Ammon's horn (tissue), 1 donor: ENCODE measurements at places on chromosomes 2 and 18.

GRCh38 chr2:54881759-54882158, 158.3 kb downstream of the EML6 start:
- no peak for DNase-seq

- DNase-seq = no peak
These were observed 95.4 kb upstream of the FZD7 start for GRCh38 chr2:201938156-201938775.

DNA sequence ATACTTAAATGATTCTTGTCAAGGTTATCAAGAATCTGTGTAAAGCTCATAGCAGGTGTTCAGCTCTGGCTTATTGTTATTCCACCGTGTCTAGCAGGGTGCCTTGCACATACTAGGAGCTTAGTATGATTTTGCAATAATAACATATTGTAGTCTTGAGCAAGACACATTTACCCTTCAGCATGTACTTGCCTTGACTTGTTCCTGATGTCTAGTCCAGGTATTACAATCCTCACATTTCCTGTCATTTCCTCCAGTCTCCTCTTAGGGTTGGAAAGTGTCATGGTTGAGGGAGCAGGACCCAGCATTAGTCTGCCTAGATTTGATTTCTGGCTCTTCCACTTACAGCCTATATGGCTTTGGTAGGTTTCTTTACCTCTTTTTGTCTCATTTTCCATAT, 246.1 kb downstream of the RAD51AP2 start:
- no peak for DNase-seq

- no peak for DNase-seq
These were observed 49.6 kb downstream of the ODC1 start for GRCh38 chr2:10398496-10398895.

GRCh38 chr18:77199707-77200106, 49.9 kb upstream of the GALR1 start:
- no peak for DNase-seq

GRCh38 chr18:74899554-74899953, 301.9 kb downstream of the ZNF407 start:
- DNase-seq = no peak

GRCh38 chr2:214545898-214546542, 135.2 kb downstream of the VWC2L start:
- no peak for DNase-seq

- DNase-seq = no peak
These were observed 57.1 kb downstream of the SLC16A14 start for GRCh38 chr2:230011617-230012016.

DNA sequence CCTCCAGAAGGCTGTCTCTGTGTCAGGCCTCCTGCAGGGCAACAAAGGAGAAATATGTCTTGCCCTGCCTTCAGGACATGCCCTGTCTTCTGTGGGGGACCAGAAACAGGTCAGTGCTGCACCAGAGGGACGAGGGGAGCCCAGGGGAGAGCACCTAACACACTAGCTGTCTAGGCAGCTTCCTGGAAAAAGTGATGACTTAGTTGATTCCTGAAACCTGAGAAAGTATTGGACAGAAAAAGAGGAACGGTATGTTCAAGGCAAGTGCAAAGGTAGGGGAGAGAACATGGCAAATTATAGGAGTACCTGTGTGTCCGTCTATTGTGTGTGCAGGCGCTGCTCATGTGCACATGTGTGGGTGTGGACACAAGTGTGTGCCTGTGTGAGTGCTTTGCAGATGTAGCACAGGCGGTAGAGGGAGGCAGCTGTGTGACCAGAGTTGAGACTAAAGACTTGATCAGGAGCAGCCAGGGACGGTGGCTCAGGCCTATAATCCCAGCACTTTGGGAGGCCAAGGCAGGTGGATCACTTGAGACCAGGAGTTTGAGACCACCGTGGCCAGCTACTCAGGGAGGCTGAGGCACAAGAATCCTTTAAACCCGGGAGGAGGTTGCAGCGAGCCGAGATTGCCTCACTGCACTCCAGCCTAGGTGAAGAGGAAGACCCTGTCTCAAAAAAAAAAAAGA, 119.5 kb downstream of the GYPC start:
- no peak for DNase-seq

DNA sequence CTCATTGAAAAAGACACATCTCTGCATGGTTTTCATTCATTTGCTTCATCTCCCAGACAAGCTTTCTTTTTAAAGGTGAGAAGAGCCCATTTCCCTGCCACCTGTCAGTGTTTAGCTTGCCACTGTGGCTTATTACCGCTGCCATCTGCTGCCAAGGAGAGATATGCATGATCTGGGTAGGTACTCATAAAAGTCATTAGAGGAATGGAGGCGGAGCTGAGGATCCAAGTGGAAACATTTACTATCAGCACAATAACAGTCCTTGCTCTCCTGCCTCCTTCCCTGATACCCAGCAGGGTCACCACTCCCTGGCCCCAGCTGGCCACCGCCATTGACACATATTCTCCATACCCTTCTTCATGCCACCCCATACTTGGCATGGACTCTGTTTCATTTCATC, 390.4 kb downstream of the TSN start:
- DNase-seq = no peak

DNA sequence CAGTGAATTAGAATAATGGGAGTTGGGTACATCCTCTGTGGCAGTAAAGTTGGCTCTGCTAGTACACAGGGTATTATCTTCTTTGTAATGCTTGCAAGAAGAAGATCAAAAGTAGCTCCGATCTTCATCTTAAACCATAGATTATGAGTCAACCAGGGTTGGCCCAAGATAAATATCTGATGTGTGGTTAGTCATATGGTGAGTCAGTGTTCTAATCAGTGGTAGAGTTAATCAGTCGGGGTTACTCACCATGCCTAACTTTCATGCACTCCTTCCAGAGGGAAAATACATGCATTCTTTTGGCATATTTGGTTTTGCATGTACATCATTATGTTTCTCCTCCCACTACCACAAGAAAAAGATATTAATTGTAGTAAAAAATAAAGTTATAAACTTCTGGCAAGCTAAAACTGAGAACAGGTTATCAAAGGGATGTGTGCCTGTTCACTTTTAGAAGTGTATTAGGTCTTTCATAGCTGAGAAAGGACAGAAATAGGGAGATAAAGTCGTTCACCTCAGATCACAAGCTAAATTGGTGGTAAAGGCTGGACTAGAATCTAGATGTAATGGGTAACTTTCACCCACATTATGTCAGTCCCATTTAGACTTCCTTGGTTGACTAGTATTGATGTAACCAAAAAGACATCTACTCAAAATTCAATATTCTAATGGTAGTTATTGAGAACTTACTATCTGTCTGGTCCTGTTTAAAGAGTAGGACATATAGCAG, 684.4 kb downstream of the IRS1 start:
- no peak for DNase-seq

- no peak for DNase-seq
These were observed 17.2 kb upstream of the KCNG2 start for GRCh38 chr18:79780547-79780946.

DNA sequence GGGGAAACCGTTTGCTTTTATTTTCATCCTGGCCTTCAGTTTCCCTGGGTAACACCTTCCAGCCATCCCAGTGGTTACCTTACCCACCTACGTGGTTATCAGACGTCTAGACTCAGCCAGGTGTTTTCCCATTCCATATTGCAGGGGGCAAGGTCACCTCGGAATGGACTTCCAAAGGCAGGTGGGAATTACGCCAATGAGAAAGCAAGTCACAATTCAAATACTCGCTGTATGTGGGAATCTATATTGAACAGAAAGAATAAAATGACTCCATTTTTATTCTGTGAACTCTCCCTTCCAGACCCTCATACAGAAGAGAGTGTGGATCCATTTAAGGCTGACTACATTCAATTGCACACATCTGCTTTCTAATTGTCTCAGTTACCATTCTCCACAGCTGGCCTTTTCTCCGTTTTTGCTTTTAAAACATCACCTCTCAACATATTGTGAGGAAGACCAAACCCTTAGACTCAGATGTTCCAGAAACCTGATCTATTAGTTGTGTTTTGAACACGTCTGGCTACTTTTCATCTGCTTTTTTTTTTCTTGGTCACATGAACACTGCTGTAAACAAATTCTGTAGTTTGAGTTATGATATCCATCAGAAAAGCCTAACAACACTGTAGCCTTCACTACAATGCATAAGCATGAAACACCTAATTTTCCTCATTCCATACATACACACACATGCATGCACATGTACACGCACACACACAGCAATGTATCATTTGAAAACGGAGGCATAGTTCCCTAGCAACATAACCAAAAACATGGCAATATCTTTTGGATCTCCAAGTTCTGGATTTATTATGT, 59.8 kb downstream of the BCL2 start:
- no peak for DNase-seq

- no peak for DNase-seq
These were observed 7.8 kb downstream of the MTHFD2 start for GRCh38 chr2:74206180-74206688.

DNA sequence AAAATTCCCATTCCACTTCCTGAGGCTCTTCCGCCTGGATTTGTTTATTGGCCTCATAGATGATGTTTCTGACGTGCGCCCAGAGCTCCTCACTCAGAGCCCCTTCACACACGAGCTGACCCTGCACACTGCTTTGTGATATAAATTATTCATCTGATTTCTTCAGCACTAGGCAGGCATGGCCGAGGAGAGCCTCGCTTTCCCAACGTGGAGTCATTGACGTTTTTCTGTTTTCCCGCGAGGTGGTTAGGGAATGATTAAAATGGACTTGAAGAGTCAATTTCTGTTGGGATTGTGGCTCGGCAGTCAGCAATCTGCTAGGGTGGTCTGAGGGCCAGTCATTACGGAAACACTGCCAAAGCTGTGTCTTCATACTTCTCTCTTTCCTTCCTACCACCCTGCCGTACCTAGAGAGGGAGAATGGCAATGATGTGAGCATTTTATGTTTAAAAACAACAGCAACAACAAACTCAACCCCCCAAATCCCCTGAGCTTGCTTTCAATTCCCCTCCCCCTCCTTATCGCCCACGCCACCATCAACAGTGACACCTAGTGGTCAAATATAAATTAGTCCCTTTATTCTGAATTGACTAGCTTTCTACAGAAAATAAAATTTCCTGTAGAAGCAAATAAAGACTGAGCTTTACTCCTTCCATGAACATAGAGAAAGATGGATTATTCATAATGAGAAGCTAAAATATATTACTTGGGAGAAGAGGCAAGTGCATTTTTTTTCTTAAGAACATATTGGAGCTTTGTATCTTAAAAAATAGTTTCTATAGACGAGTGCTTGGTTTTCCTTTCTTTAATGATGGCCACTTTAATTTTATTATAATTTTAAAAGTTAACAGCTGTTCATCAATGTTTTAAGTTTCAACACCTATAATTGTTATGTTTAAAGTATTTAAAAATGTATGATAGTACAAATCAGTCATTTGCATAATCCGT, 285.1 kb downstream of the MTX2 start:
- peak; percentile 69 for DNase-seq

- peak; percentile 55 for DNase-seq
These were observed 138.3 kb upstream of the ID2 start for GRCh38 chr2:8543383-8544170.

- no peak for DNase-seq
These were observed 85.6 kb downstream of the ASB1 start for GRCh38 chr2:238512247-238512867.
